ENCODE measurements at places on chromosomes 2 and 18.

GRCh38 chr2:111219285-111219684 is 98.6 kb downstream of the BCL2L11 start:
- DNase-seq = no peak

- DNase-seq = no peak
These were observed 184.0 kb downstream of the KCNE4 start for GRCh38 chr2:223235986-223236385.

- no peak for DNase-seq
These were observed 119.2 kb downstream of the KCNF1 start for GRCh38 chr2:11030909-11031308.

GRCh38 chr2:239302083-239302807 is 98.6 kb downstream of the HDAC4 start:
- no peak for DNase-seq

DNA sequence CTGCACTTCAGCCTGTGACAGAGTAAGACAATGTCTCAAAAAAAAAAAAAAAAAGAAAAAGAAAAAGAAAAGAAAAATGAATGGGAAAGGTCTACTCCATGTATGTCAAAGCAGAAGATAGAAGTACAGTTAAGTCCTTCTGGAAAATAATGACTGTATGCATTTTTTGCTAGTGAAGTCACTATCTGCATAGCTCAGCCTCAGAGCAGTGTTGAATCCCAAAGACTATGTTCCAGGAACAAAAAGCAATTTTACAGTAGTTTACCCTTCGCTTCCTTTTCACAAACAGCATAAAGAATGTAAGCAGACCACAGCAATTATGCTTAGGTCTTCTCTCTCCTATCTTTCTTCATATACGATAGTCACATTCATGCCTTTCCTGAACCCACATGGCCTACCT is 497.4 kb downstream of the CMPK2 start:
- no peak for DNase-seq

DNA sequence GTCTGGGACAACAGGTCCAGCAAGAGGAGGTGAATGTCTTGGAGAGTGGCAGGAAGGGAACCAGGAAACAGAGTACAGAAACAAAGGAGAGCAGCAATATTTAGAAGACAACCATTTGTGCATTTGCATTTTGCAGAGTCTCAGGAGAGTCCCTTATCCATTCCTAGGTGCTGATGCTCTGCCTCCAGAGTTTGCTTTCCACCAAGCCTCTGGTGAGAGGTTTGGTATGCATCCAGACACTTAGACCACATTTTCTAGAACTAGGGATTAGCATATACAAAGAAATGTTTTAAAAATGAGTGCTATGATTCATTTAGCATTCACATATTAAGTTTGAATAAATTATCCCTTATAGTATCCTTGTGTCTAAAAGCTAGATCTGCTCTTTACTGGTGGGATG is 18.5 kb upstream of the LRATD1 start:
- no peak for DNase-seq

DNA sequence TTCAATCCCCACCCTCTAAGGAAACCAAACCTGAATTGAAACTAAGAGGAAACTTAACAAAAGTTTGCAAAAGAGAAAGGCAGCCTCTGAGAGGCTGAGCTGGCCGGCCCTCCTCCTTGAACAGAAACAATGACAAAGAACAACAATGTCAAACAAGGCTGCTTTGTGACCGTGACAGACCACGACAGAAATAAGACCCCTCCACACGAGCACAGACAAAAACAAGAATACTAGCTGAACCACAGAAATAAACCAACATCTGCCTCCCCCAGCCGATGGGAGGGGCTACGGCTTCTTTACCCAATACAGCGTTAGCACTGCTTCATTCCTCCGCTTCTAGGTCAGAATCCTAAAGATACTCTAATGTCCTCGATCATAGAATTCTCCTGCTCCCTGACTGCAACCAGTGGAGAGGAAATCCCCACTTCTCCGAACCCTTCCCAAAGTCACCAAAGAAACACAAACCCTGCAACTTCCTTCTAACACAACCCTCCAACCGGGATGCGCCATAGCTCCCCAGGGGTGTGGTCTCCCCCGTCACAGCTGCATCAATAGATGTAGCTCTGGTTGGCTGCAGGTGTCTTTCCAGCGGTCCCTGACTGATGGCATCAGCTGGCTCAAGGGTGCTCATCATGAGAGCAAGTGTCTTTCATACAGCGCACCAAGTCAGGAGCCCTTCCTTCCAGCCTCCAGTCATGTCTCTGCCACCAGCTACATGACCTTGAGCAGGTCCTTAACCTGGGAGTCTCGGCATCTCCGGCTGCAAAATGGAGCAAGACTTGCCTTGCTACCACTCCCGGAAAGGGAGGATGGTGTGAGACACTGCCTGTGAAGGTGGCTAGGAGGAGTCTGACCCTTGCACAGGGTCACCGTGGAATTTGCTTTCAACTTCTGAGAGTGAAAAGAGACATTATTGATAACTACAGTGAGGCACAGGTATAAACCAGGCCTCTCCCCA is 198.6 kb downstream of the HAUS1 start:
- no peak for DNase-seq

GRCh38 chr2:207073801-207074678 is 91.7 kb downstream of the KLF7 start:
- no peak for DNase-seq

- peak; percentile 85 for DNase-seq
These were observed 148.3 kb upstream of the KLHL14 start for GRCh38 chr18:32920796-32921787.

GRCh38 chr18:31010601-31011000 is 31.9 kb downstream of the DSC3 start:
- DNase-seq = peak; percentile 31

DNA sequence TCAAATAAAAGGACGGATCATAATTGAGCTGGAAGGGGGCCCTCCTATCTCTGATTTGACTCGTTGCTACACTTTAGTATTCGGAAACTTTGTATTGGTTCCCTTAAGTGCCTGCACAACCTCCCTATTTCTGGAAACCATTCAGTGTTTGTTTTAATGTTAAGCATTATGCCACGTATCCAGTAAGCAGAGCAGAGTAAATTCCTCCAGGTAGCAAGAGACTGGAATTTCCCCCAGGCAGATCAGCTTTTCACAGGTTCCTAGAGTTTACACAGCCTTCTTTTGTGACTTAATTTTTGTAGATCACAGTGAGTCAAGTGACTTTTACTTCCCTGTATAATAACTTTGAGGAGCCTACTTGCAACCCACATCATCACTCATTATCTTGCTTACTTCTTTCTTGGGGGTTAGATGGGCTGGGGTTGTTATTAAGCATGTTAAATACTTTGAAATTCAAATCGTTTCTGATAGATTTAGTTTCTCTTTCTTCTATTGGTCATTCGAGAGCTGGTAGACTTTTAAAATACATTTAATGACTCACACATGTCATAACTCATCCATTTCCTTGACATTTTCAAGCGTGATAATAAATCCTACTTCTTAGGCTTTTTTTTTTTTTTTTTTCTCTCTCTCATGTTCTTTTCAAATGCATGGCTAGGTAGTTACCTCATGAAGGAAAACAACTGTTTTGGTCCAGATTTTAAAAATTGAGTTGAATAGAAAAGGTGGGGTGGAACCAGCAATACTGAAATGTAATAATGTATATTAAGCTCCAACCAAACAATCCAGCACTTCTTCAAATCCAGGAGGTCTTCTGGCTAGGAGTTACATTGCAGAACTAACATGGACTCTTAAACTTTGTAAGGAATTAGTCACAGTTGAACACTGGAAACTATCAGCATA is 219.3 kb downstream of the NEDD4L start:
- DNase-seq = peak; percentile 7

DNA sequence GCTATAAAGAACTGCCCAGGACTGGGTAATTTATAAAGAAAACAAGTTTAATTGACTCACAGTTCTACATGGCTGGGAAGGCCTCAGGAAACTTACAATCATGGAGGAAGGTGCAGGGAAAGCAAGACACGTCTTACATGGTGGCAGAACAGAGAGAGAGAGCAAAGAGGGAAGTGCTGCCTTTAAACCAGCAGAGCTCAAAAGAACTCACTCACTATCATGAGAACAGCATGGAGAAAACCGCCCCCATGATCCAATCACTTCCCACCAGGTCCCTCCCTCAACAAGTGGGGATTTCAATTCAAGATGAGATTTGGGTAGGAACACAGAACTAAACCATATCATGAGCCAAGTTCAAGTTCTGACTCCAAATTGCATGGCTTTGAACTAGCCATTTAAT is 62.8 kb upstream of the PPP1CB start:
- DNase-seq = no peak

DNA sequence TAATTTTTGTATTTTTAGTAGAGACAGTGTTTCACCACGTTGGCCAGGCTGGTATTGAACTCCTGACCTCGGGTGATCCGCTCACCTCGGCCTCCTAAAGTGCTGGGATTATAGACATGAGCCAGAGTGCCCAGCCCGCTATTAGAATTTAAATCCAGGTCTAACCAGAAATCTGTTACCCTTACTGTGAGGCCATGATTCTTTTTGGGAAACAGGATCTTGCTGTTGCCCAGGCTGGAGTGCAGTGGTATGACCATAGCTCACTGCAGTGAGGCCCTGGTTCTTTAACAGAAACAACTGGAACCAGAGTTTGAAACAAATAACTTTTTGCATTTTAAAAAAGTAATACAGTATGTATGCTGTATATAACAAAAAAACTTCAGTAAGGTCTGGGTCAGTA is 75.7 kb downstream of the NOL10 start:
- DNase-seq = no peak

DNA sequence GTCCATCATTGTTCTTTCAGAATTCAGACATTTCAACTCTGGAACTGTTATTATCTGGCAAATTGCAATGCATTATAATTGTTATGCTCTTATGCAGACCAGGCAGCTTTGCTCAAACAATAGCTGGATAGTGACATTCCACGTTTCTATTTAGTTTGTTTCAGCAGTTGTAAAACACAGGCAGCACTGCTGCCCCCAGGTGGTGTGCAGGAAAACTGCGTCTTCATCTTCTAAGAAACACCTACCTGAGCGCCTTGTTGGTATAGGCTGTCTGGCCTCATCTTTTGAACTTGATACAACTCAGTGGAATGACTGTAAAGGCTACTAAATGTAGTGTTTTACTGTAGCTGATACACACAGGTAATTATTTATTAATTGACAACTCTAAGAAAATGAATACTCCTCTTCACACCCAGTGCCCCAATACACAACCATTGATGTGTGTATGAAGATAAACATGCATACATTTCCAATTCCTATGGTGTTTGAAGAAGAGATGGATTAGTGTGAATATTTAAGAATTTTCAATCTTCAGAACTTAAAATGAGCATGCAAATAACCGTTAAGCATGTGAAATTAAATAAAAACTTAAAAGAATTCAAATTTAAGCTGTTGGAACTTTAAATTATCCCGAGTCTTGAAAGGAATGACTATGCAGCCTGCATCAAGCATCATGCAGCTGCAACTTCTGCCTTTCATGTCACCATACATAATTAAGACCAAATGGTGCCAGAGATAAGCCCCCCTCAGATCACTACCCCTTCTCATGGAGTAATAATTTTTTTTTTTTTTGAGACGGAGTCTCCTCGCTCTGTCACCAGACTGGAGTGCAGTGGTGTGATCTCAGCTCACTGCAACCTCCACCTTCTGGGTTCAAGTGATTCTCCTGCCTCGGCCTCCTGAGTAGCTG is 85.6 kb downstream of the CD8B2 start:
- peak; percentile 34 for DNase-seq

DNA sequence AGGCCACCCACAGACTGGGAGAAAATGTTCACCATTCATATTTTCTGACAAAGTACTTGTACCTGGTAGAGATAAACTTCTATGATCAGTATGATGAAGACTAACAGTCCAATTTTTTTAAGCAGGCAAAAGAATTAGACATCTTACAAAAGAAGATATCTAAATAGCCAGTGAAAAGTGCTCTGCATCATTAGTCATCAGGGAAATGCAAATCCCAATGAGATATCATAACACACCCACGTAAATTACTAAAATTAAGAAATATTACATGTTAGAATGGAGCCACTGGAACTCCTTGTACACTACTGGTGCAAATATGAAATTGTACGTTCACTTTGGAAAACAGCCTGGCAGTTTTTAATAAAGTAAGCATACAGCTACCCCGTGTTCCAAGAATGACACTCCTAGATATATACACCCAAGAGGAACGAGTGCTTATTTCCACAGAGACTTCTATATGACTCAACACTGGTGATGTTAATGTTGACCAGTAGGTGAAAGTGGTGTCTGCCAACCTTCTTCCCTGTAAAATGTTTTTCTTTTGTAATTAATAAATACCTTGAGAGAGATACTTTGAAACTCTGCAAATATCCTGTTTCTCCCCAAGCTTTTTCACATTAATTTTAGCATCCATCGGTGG is 80.3 kb downstream of the NPAS2 start:
- DNase-seq = no peak

DNA sequence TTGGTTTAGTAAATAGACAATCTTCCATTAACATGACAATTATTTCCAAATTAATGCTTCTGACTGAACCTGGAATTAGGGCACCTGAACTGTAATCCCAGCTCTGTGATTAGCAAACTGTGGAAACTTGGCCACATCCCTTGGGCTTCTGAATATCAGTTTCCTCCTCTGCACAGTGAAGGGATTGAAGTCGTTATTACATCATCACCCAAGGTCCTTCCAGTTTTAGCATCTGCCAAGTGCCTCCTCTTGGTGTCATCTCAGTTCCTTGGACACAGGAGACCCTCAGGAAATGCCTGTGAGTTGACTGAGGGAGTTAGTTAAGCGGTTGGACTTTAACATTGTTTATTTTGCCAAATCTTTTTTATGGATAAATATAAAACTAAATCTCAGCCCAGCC is 64.8 kb downstream of the MOGAT1 start:
- no peak for DNase-seq

GRCh38 chr2:98469862-98470544 is 25.3 kb downstream of the INPP4A start:
- no peak for DNase-seq

DNA sequence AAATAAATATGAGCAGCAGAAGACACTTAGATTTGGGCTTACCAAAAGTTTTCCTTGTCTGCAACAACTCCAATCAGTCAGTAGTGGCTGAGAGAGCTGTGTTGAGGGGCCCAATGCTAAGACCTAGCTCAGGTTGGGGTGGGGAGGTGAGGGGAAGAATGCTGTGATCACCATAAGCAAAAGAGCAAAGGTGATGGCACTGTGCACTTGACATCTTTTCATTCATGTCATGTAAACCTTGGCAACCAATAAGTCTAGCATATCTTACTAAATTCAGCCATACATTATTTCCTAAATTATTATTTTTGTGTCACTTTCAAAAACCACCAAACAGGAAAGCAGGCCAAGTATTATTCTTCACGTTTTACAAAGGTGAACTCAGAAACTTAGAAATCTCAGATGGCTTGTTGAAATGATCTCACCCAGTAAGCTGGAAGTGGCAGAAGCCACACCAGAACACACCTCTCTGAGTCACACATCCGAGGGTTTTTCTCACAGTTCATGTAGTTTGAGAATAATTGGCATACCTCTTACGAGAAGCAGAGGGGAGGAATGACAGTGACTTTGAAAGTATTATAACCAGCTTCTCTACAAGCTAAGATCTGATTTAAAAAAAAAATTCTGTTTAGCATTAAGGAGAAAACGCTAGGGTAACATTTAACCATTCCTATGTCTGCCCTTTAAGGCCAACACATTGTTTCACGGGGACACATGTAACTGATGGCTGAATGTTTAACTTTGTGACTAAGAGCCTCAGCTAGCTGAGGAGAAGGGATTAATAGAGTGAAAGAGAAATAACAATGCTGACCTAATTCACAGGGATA is 43.3 kb upstream of the SETBP1 start:
- peak; percentile 67 for DNase-seq

Measured in Daoy (cell line).